Stimulated activated CD4-positive, alpha-beta T cell treated with anti-CD3 and anti-CD28 coated beads, TNF-alpha, amount 100 ng/mL, for 24 hours (primary cell): ENCODE measurements at places on chromosomes 12 and 14.

GRCh38 chr12:131402781-131403396 is 308.0 kb upstream of the SFSWAP start:
- DNase-seq: no peak

- no peak for DNase-seq
Observed at GRCh38 chr12:98894412-98895085, 249.5 kb downstream of the APAF1 start.

DNA sequence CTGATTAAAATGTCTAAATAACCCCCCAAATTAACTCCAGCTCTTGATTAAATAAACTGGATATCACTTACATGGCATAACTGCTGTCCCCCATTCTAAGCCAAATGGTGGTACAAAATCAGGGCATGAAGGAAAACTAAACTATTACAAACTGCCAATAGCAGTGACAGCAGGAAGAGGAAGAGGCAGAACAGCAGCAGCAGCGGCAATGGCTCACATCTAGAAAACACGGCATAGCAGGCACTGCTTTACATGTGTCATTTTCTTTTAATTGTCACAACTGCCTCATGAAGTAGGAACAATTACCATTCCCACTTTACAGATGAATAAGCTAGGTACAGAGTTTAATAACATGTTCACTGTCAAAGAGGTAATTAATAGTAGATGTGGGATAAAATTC is 92.0 kb downstream of the EPS8 start:
- DNase-seq: no peak

GRCh38 chr12:116141110-116141832 is 136.2 kb downstream of the MED13L start:
- DNase-seq: no peak

DNA sequence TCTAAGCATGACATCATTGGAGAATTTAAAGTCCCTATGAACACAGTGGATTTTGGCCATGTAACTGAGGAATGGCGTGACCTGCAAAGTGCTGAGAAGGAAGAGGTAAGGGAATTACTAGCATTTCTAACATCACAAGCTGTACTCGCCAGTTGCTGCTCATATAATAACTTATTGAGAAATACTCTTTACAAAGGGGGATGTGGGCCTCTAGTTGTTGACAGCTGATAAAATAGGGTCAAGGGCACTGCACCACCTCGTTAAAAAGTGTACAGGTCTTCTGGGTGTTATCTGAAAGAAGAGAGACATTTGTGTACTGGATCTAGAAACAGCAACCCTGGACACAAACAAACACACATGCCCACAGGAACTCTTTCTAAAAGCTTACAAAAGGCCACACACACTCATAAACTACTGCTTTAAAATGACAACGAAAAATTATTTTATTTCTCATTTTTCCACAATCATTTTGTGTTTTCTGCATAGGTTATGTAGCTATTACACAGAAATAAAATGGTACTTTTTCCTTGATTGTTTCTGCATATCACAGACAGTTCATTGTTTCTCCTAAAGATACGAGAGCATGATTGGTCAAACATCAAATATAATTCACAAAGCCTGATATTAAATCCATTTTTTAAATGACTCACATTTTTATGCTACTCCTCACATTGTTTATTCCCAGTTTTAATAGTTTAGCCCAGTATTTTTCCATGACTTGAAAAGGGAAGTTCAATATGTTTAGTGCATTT is 391.1 kb downstream of the PAWR start:
- no peak for DNase-seq

DNA sequence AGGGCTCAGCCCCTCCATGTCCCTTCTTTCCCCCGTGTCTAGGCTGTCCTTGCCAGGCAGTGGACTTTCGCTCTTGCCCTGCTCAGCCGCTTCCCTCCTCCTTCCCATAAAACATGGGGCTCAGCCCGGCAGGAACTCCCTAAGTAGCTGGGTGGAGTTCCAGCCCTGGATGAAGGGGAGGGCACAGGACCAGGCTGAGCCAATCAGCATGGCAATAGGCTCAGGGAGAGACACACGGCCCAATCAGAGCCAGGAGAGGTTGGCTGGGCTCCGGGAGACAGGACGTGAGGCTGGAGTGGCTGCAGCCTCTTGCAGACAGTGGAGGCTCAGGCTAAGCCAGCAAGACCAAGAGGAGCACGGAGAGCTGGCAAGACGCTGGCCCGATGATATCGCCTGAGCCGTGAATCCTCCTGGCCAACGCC is 54.3 kb downstream of the GALNT9 start:
- no peak for DNase-seq

DNA sequence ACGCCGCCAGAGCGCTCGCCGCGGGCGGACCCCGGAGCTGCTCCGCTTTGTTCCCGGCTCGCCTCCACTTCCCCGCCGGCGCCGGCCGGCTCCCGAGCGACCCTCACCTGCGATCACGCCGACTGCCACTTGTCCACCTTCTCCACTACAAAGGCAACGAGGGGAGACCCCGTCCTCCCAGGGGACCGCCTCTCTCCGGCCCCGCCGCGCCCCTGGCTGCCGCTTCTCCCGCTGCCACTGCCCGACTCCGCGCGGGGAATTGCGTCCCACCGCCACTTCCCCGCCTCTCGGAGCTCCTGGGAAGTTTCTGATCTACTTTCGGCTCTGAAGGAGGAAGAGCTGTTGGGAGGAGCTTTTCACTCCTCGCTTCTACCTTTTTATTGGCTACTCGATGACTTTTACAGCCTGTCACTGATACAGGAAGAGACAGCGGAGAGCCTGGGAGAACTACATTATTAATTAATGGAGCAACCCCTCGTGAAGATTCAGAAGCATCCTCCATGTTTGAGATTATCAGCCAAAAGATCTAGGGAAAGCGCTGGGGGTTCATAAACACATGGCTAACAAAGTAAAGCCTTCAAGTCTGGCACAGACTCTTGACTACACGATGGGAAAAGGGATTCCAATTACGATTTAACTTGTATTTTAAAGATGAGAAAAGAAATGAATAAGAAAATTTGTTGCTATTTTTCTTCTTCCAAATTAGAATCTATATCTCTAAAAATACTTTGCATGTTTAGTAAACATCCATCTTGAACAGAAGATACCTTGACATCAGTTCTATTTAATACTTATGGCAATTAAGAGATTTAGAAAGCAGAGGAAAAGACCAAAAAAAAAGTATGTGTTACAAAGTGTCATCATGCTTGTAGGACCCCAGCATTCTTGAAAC is at the start of gene BAZ1A:
BAZ1A (minus strand) TSS at position 330 of the 892 bp plus-strand sequence. CDS start 756 bp downstream, outside the sequence.
- peak; percentile 7 for DNase-seq

DNA sequence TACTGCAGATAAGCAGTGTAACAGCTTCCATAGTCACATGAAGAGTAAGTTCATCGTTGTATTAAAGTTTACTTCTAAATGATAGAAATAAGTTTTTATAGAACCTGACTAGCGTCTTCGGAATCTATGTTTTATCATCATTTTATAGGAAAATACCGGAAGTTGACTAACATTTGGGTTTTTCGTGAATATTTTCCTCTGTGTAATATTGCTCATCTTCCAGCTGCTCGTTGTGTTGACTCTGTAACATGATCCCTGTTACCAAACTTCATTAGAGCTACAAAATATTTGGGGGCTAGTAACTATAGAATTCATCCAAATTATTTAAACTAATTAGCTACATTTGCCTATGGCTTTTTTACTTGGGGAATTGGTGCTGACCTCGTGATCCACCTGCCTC is 37.2 kb downstream of the DDX51 start:
- DNase-seq: no peak

DNA sequence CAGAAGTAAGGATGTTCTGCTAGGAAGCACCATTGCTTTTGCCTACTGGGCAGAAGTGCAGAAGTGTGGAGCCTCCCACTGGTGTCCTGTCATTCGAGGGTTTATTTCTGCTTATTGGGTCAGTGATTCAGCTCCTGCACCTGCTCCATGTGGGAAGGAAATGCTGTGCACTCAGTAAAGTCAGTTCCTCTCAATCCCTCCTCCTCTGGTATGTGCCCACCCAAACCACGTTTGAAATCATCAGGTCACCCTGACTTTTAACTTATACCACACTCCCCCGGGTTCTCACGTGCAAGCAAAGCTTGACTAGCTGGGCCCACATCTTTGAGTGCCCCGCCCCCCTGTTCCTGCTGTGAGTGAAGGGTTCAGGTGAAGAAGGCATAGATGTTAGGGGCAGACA is 223.7 kb downstream of the CHST11 start:
- no peak for DNase-seq

GRCh38 chr12:89392391-89392790 is 40.1 kb upstream of the DUSP6 start:
- DNase-seq: no peak

GRCh38 chr14:90049390-90049789 is 12.4 kb upstream of the KCNK13 start:
- DNase-seq: no peak

DNA sequence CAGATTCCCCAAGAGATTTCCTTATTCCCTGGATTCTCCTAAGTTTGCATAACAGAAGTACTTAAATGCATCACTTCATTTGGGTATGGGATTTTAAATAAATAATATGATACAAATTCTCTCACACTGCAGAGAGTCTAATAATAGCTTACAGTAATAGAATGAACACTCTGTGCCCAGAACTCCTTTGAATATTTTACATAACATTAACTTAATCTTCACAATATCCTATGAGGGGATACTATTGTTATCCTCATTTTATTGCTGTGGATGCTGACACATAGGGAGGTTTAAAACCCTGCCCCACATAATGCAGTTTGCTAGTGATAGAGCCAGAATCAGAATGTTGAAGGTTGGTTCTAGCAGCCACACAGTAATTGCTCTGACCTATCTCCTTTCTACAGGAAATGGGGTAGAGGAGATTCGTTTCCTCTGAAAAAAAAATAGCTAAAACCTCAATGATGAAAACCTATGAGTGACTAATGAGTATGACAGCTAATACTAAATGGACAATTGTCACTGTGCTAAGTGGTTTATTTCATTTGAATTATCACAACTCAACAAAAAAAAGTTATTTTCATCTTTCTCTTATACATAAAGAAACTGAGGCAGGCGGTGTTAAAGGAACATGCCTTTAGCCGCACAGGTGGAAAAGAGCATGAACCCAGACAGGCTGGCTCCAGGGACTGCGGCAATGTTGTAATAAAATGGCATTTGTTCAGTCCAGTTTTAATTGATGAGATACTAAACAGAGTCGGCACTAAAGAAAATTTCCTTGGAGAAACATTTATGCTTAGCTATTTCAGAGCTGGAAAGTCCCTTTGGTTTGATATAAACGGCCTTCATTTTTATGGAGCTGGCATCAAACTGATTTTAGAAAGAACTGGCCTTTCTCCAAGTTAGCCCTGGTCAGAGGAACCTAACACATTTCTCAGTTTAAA is 880.9 kb downstream of the NRXN3 start:
- no peak for DNase-seq

DNA sequence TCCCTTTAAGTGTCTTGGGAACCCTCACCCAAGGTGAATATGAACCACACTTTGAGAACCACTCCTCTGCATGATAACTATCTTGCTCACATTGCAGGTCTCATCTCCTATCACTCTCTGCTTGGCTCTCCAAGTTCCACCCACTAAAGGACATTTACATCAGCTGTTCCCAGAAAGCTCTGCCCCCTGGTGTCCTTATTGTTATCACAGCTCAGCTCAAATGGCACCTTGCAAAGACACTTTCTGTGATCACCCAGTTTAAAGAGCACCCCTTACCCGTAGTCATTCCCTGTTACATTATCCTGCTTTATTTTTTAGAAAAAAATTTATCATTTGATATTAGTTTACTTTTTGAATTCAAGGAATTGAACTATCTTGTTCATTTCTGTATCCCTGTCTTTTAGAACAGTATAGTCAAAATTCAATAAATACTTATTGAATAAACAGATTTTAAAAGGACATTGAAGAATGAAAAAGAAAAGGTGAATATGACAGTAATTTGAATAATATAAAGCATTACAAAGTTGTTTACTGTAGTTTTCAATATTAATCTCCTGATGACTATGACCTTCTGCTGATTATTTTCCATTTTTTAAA is 20.5 kb upstream of the GUCY2C start:
- DNase-seq: peak; percentile 14

DNA sequence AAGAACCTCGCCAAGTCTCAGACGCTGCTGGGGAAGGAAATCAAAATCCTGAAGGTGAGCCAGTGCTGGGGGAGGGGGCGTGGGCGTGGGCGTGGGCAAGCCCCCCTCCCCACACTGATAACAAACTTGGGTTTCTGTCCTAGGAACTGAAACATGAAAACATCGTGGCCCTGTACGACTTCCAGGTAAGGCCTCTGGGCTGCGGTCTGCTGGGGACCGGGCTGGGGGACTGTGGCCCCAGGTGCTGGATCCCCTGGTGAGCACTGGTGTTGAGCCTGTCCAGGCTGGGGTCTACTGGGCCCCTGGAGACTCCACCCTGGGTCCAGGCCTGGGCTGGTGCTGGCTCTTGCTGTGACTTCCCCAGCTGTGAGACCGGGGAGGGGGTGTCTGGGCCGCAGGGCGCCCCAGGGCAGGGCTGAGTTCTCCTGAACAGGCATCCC is 1.2 kb downstream of the ULK1 start:
- DNase-seq: no peak

GRCh38 chr14:33210311-33210710 is 271.6 kb downstream of the NPAS3 start:
- no peak for DNase-seq

DNA sequence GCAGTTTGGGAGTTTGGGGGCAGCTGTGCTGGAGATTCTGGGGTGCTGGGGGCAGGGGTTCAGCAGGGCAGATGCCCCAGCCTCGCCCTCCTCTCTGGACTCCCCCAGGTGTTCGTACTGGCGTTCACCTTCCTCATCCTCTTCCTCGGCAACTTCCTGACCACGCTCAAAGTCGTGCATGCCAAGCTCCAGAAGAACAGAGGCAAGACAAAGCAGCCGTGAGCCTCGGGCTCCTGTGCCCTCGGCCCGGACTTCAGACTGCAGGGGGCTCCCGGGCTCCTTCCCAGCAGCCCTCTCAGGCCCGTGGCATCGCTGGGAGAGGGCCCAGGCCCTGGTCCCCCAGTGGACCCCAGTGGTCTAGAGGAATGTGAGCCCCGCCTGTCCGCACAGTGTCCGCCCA is 18.0 kb downstream of the RHOF start:
- no peak for DNase-seq

- DNase-seq: no peak
Observed at GRCh38 chr14:21399311-21399870, 15.6 kb upstream of the SUPT16H start.

GRCh38 chr12:38629064-38629463 is 276.3 kb downstream of the CPNE8 start:
- DNase-seq: no peak

DNA sequence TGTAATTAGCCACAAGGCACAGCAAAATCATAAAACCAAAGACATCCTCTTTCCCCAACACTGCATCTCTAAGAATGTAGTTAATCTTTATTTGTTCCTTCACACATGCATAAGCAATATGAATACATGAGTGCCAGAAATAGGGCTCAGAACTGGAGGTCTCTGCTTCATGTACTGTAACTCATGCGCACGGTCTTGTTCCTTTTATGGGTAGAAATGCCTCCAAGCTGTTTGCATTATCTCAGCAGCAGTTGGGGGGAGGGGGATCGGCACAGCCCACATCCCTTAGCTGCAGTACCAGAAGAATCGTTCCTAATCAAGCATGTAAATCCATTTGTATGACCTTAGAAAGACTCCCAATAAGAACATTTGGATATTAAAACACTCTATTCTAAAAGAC is 20.0 kb downstream of the RHOJ start:
- no peak for DNase-seq

GRCh38 chr12:82788594-82788993 is 101.9 kb downstream of the TMTC2 start:
- DNase-seq: no peak

GRCh38 chr12:68573406-68573805 is 37.3 kb upstream of the RAP1B start:
- DNase-seq: no peak
